LNCaP clone FGC (cell line): ENCODE measurements at places on chromosomes 6 and 20.

GRCh38 chr20:4008026-4008413 is 7.3 kb downstream of the RNF24 start:
- no peak for DNase-seq

- peak; percentile 6 for DNase-seq
These were observed 14.9 kb upstream of the TTPAL start for GRCh38 chr20:44460795-44461141.

DNA sequence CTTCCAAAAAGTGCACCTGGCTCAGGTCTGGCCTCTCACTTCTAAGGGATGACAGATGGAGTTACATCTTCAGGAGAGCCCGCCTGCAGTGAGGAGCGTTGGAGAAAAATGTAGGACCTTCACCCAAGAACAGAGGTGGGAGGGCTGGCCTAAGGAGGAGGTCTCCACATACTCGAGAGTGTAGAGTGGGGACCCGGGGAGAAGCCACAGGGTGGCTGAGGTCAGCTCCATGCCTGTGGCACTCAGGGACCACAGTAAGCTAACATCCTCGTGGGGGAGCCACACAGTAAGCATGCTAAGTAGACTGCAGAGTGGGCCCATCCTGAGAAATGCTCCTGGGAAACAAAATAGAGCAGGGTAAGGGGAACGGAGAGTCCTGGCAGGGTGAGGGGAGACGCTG is 24.0 kb downstream of the AAR2 start:
- DNase-seq, result no peak

GRCh38 chr6:167569879-167570278 is 245.0 kb downstream of the TTLL2 start:
- no peak for DNase-seq

DNA sequence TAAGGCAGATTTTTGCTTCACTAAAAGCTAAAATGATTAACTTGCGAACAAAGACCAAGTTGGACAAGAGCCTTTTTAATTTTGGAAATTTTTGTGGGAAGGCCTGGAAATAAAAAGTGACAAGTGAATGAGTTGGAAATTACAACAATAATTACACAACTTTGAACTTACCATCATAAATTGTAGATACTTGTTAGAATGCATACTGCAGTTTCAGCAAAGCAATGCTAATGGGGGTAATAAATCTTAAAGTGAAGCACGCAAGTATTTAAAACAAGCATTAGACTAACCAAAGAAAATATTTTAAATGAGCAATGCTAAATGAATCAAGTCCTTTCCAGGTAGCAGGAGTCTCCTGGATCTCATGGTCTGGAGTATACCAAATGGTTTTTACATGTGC is 83.2 kb upstream of the EYA4 start:
- no peak for DNase-seq

DNA sequence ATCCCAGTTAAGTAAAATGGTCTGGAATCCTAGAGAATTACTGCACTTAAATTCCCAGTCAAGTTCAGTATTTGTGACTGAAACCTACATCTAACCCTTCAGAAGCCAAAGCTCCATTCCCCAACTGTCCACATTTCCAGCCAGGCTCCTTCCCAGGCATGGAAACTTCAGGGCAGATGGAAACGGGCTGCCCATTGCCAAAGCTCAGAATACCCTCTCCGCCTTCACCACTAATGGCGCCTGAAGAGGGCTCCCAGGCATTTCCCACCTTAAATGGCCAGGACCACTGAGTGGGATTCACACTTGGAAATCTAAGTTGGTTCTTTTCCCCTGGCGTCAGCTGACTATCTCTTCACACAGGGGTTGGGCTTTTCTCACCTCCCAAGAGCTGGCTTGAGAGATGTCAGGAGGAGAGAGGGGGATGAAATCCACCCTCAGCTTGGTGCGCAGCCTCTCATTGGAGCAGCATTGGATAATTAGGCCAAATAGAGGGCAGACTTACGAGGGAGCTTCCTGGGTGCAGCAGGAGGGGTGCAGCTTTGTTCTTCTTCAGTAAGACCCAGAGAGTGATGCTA is 82.9 kb downstream of the ANKRD60 start:
- DNase-seq, result no peak

- peak; percentile 46 for DNase-seq
These were observed 120.7 kb downstream of the EDN3 start for GRCh38 chr20:59421089-59421488.

DNA sequence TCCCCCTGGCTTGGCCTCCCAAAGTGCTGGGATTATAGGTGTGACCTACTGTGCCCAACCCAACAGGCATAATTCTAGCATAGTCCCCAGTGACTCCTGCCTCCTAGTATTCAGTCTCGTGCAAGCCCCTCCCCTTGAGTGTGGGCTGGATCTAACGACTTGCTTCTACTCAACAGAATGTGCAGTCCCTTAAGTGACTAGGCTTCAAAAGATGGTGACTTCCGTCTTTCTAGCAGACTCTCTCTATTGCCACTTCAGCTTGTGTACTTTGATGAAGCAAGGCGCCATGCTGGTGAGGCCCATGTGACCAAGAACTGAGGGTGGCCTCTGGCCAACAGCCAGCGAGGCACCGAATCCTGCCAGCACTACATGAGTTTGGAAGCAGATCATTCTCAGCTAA is 109.6 kb upstream of the TRAF3IP2 start:
- DNase-seq, result no peak

GRCh38 chr20:4802023-4802422 is 80.3 kb downstream of the PRND start:
- DNase-seq, result no peak

DNA sequence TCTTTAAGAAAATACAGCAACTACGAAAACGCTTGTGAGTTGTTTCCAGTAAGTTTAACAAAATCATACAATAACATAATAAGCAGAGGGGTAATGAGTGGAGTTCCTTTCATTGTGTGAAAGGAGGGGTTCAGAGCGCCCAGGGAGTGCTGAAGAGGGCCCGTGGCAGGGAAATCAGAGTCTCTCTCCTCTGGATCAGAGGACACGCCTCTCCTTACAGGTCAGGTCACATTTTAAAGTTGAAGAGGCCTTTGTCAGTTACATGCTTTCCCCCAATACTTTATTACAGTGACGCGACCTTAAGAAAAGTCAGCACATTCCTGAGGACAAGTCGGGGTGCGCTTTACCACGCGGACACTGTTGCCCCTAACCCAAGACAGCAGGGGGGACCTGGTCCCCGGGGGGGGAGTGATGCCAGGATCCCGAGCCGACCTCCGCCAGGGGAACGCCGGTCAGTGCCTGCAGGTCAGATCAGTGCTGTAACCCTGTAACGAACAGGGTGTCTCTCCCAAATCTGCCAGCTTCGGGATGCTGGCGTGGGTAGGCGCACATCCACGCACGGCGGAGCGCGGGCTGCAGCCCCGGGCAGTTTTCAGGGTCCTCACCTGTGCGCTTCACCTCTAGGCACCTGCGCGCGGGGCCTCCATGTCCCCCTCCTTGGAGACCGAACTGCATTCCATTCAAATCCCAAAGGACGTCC is 848 bp downstream of the DACT2 start:
- DNase-seq, result no peak
